ENCODE measurements at places on chromosomes 1 and 21.

GRCh38 chr1:29320156-29320940, 84.0 kb downstream of the PTPRU start:
- no peak for DNase-seq

GRCh38 chr1:216044538-216044937, 378.7 kb downstream of the USH2A start:
- DNase-seq = no peak

DNA sequence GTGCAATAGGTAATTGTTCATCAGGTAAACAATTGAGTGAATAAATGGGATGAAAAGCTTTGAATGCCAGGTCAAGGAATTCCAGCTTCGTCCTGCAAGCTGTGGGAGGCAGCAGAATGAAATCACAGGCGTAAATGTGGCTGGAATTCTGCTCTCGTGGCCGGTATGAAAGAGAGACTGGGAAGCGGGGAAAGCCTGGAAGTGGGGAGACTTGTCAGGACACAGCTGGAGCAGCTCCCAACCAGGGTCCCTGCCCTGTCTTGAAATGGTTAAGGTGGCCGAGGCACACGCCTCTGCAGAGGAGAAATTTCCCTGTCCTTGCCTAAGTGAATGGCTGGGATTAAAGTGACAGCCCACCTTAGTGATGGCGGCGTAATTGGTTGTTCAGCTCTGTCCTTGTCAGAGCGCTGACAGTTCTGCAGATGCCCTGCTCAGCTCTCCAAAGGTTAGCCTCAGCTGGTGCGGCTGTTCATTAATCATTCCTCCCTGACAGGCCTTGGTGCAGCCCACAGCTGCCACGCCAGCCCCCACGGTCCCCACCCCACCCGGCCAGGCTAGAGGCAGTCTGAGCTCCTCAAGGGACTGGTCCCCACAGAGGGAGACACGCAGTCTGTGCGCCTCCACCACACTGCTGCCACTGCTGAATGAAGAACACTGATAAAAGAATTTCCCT, 398.3 kb upstream of the POU3F1 start:
- DNase-seq = peak; percentile 83

- DNase-seq = no peak
Measured at GRCh38 chr1:109020693-109021257, 21.1 kb downstream of the WDR47 start.

DNA sequence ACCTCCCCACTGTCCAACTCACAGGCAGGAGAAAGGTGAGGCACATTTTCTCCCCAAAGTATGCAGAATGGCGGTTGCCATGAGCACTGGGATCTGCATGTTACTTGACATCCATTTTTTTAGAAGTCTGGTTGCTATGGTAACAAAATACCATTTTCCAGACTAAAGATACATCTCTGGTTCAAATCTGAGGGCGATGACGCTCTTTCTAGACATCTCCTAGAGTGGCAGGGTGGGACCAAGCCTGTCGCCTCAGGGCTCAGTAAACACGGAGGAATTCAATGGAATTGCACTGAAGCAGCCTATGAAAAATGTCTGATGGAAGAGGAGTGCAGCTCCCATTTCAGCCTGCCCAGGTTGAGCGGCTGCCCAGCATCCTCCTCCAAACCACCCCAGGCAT, 21.5 kb upstream of the FAM43B start:
- DNase-seq = no peak

GRCh38 chr1:193120604-193121166, 1.1 kb upstream of the CDC73 start:
- DNase-seq = no peak

DNA sequence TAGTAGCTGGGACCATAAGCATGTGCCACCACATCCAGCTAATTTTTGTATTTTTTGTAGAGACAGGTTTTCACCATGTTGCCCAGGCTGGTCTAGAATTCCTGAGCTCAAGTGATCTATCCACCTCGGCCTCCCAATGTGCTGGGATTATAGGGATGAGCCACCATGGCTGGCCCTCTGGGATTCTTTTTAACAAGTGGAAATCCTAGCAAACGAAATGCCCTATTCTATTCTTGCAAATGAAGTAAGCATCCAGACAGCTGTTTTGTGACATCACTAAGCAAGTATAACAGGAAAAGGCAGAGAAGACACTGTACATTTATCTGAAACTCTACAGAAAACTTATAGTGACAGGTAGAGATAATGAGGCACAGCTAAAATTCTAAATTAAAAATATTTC, 86.4 kb downstream of the DDAH1 start:
- peak; percentile 24 for DNase-seq

DNA sequence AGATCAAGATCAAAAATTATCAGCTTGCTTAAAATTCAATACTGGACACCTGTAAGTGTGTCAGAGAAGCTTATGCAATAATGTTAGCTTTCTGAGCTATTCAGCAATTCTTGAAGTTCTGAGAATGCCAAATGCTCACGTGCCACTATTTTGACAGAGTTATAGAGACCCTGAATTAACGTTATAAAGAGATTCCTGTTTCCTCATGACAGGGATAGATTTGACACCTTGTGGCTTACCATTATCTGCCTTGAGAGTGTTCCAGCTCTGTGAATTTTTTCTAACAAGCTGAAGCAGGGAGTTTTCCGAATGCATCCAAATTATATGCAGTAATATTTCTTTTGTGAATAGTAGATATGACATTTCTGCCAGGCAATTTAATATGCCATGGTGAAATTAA, 781.6 kb downstream of the ADGRL2 start:
- no peak for DNase-seq

- DNase-seq = no peak
Measured at GRCh38 chr1:42618866-42619265, 39.4 kb upstream of the PPIH start.

DNA sequence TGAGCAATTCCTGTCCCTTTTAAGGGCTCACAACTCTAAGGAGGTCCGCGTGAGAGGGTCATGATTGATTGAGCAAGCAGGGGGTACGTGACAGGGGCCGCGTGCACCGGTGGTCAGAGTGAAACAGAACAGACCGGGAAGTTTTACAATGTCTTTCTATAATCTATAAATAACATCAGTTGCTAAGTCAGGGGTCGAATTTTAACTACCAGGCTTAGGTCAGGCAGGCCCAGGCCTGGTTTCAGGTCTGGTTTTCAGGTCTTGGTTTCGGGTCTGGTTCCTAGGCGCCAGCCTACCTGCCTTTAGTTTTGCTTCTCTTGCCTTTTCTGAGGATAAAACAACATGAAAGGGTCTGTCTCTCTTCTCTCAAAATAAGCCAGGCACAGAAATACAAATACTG, 476.0 kb upstream of the CAMK1G start:
- DNase-seq = no peak

DNA sequence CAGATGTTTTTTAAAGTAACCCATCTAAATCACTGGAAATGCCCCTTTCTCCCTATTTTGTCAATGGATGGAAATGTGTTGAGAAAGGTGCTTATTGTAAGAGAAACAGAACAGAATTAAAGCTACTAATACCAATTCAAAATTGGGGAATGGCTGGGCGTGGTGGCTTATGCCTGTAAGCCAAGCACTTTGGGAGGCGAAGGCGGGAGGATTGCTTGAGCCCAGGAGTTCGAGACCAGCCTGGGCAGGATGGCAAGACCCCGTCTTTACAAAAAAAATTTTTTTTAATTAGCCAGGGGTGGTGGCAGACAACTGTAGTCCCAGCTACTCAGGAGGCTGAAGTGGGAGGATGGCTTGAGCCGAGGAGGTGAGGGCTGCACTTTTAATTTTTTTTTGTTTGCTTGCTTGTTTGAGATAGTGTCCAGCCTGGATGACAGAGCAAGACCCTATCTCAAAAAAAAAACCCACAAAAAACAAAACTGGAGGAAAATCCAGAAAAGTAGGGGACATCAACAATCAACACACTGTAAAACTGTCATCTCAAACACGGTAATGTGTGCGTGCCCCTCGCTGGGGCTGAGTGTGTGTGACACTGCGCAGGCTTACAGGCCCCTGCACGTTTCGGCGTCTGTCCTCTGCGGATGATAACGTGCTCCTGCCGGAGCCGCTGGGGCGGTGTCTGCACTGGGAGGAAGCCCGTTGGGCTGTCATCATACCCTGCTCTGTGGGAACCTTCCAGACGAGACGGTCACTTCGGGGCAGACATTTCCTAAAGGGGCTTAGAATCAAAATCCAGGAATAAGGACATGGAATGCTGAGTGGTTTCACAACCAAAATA, 11.6 kb upstream of the POFUT2 start:
- DNase-seq = no peak

Measured in NCI-H82 (cell line).